Activated CD4-positive, alpha-beta memory T cell treated with anti-CD3 and anti-CD28 coated beads for 36 hours (primary cell): ENCODE measurements at places on chromosomes 12 and 14. TPM values are rescaled to one million over a fixed set of nuclear protein-coding genes. Genes with fewer than 3 reads are reported as not detected.
A peak's percentile ranks its signal among the peaks of the same experiment; 100 is the strongest.

GRCh38 chr14:99391671-99392070 is 89.0 kb downstream of the SETD3 start:
- no peak for DNase-seq

DNA sequence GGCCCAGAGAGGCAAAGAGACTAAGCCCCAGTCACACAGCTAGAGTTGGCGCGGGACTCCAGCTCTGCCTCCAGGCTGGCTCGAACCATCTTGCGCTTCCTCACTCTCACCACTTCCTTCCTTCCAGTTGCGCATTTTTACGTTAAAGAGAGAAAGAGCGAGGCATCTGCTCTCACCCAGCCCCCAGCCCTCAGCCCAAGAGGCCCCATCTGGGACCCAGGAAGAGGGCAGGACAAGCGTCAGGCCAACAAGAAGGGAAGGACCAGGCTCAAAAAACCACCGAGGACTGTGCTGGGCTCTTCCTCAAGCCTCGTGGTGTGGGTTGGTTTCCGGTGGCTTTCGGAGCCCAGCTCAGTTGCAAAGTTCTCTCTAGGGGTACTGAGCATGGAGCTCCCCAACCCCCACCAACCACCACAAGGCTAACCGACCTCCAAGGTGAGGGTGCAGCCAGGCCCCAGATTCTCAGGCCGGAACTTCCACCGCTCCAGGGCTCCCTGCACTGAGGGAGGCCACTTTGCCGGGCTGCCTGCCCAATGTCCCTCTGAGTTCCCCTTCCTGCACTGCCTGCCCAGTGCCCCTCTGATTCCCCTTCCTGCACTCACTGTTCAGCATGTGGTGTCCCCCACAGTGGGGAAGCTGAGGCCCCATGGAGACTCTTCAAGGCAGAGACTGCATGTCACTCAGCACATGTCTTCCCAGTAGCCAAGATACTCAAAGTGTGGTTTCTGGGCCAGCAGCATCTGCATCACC is 35.9 kb downstream of the TESC start:
- DNase-seq: peak; percentile 55

- DNase-seq: no peak
These were observed 881 bp downstream of the HSD17B6 start for GRCh38 chr12:56763753-56764657.

GRCh38 chr14:99925471-99925870 is 132.3 kb downstream of the EML1 start:
- DNase-seq: no peak

DNA sequence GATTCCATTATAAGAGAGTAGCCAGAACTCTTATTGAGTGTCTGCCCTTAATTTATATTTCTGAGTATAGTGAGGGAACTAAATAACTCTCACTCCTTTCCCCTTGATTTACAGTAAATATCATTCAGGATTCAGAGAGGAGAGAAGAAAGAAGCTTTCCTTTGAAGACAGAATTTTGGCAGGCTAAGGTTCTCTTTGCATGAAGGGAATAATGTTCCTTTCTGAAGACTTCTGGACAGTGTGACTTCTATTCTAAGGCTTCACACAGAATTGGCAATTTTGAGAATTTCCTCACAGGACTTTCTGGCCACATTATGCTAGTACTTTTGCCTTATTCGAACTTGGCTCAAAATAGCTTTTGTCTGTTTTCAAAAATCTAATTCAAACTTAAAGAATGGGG is 352.2 kb upstream of the FBXO33 start:
- no peak for DNase-seq

DNA sequence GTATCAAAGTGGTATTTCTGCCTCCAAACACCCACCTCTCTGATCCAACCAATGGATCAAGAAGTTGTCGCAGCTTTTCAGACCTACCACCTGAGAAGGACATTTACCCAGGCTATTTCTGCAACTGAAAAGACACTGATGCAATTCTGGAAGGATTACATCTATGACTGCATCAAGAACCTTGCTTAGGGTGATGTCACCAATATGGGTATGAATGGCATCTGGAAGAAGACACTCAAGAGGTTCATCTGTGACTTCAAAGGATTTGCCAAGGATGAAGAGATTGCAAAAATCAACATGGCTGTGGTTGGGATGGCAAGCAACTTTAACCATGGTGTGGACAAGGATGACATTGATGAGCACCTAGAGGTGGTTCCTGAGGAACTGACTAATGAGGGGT is 154.2 kb downstream of the PCNX1 start:
- DNase-seq: no peak

- peak; percentile 32 for DNase-seq
These were observed 37.7 kb downstream of the LRRC74A start for GRCh38 chr14:76863724-76864407.

- DNase-seq: no peak
These were observed 182.3 kb upstream of the GZMB start for GRCh38 chr14:24816011-24816928.

GRCh38 chr14:32608857-32609256 is 279.8 kb downstream of the AKAP6 start:
- DNase-seq: no peak

DNA sequence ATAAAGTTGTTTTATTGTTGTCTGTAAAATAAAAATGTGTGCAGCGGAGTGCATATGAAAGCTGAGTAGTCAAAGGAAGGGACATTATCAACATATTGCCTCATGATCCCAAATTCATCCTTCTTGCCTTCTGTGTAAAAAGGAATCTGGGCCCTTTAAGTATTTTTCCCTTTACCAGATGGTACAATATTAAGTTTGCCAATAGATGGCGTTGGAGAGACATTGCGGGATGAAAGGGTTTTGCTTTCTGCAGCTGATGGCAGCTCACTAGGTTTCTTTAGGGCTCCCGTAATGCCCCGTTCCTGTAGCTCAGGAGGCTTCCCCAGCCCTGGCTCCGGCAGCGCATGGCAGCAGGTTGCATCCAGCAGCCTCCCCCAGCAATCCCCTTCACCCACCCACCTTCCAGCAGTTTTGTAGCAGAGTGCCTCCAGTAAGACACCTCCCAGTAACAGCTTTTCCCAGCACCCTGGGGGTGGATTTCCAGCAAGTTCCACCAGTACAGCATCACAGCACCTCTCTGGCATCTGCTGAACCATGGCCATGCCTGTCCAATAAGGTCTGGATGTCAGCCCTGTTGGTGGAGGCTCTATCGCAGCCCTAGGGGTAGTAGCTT is 354.4 kb downstream of the MED13L start:
- DNase-seq: no peak

DNA sequence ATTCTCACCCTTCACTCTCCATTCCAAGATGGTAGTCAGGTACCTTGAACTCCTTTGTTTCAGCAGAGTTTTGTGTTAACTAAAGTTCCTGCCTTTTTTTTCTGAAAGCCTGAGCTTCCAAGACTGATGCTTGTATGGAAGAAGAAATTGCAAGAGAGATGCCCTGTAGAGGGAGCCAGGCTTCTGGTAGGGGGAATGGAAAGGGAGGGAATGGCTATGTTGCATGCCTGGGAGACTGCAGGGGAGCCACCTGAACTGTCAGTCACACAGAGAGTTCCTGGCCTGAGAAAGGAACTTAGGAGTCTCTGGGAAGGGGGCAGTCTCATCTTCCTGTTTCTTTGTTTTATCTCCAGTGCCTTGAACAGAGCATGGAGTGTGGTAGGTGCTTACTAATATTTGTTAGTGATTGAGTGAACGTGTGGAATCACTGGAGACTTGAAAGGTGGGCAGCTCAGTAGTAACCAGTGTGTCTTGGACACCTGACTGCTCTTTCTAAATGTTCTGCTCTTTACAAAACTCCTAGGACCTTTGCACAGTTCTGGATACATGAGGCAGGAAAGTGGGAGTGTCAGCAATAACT is 132.2 kb downstream of the ANO4 start:
- DNase-seq: no peak

GRCh38 chr12:128509170-128509569 is 242.2 kb downstream of the TMEM132C start:
- DNase-seq: no peak

GRCh38 chr14:88667555-88668273 is 104.9 kb downstream of the ZC3H14 start:
- peak; percentile 54 for DNase-seq

- no peak for DNase-seq
These were observed 62.7 kb downstream of the TTC6 start for GRCh38 chr14:37658156-37658555.

GRCh38 chr12:84502907-84503787 is 409.5 kb downstream of the SLC6A15 start:
- peak; percentile 31 for DNase-seq

GRCh38 chr14:32635061-32635719 is 303.5 kb upstream of the NPAS3 start:
- no peak for DNase-seq

- DNase-seq: no peak
These were observed 114.3 kb upstream of the PDZRN4 start for GRCh38 chr12:41073633-41074472.

DNA sequence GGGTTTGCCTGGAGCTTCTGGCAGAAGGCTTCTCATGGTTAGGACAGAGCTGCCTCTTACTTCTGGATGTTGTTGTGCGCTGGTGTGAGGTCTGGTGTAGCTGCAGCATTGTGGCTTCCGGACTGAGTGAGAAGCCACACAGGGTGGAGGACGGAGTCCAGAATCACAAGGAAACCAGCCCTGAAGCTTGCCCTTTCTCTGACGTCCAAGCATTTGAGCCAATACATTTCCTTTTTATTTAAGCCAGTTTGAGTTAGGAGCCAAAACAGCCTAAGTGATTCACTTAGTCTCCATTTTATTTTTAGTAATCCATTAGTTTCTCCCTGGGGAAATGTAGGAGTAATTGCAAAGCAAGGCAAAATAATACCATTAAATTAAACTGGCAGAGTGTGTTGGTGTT is 402.4 kb upstream of the RGS6 start:
- no peak for DNase-seq

DNA sequence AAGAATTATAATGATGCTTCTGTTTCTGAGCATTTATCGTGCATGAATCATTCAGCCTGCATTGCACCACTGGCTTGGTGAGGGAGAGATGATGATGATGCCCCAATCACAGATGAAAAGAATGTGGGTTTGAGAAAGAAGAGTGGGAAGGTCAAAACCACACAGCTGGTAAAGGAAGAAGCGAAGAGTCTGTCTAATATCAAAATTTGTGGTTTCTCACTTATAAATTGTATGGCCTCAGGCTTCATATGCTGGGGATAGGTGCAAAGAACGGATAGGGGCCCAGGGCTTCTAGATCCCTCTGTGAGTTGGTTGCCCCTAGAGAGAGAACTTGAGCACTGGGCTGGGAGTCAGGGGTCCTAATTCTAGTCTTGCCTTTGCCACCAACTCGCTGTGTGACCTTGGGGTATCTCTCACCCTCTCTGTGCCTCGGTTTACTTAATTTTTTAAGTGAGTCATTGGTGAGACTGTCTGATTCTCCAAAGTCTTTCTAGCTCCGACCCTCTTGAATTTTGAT is 2.2 kb downstream of the OASL start:
- peak; percentile 71 for DNase-seq

- no peak for DNase-seq
These were observed 58.3 kb downstream of the PELI2 start for GRCh38 chr14:56176530-56176929.

The CYP46A1 gene
- total RNA-seq: 0.19 TPM

The CSRNP2 gene
- 20.2 TPM for total RNA-seq

The OR6C2 gene
- total RNA-seq: not detected

The STAC3 gene
- 1.9 TPM for total RNA-seq

The TEAD4 gene
- total RNA-seq: 3.2 TPM

The AKAP3 gene
- total RNA-seq: 3.1 TPM

The PMCH gene
- 0.59 TPM for total RNA-seq

The CLEC1A gene
- not detected for total RNA-seq

The CPNE6 gene
- not detected for total RNA-seq

The SERPINA3 gene
- not detected for total RNA-seq

The ABHD12B gene
- total RNA-seq: not detected
